ENCODE measurements at places on chromosomes 1 and 21.

- no peak for DNase-seq
These were observed 240.6 kb downstream of the PTBP2 start for GRCh38 chr1:96962216-96962615.

DNA sequence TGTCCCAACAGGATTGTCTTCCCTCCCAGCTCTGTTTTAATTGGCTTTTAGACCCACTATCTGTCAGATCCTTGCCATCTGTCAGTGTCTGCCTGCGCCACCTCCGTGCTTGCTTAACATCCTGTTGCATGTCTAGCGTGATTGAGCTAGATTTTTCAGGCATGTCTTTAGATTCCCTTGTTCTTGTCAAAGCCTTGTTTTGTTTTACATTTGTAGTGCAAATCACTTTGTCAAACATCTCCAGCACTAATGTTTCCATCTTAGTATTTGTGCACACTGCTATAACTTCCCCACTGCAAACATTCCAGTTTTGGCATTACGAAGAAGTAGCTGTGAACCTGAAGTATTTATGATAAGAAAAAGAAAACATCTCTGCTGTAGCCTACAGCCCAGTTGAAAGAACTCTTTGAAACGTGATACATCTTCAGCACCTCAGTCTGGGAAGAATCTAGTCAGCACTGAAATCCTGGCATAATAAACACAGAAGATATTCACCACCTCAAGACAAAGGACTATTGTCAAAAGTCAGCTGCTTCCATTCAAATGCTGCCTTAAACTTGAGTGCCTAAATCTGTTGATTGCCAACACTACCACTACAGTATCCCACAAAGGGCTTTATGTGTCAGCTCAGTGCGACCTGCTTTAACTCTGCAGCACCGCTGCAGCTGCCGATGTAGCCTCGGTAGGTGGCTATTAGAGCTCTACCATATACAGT is 105.0 kb downstream of the FNBP1L start:
- DNase-seq: no peak

GRCh38 chr1:152858062-152858461 is 1.7 kb upstream of the LCE7A start:
- DNase-seq: no peak

- no peak for DNase-seq
These were observed 3.7 kb downstream of the SMYD3 start for GRCh38 chr1:246503341-246503740.

- DNase-seq: no peak
These were observed 57.6 kb upstream of the IFNLR1 start for GRCh38 chr1:24244519-24245268.

- DNase-seq: no peak
These were observed 521.1 kb upstream of the BEND5 start for GRCh38 chr1:49297783-49298182.

DNA sequence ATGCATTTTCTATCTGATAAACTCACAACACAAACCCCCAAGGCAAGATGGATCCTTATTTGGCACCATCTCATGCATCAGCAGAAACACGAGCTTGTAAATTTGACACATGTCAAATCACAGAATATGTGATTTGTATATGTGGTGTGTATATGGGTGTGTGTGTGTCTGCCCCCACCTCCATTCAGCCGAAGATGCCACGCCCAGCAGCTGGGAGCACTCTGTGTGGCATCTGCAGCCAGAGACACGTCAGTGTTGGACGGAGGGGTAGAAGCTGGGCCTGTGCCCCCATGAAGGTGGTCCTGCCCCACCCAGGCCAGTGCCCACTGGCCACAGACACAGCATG is 108.4 kb downstream of the CAPN8 start:
- no peak for DNase-seq

DNA sequence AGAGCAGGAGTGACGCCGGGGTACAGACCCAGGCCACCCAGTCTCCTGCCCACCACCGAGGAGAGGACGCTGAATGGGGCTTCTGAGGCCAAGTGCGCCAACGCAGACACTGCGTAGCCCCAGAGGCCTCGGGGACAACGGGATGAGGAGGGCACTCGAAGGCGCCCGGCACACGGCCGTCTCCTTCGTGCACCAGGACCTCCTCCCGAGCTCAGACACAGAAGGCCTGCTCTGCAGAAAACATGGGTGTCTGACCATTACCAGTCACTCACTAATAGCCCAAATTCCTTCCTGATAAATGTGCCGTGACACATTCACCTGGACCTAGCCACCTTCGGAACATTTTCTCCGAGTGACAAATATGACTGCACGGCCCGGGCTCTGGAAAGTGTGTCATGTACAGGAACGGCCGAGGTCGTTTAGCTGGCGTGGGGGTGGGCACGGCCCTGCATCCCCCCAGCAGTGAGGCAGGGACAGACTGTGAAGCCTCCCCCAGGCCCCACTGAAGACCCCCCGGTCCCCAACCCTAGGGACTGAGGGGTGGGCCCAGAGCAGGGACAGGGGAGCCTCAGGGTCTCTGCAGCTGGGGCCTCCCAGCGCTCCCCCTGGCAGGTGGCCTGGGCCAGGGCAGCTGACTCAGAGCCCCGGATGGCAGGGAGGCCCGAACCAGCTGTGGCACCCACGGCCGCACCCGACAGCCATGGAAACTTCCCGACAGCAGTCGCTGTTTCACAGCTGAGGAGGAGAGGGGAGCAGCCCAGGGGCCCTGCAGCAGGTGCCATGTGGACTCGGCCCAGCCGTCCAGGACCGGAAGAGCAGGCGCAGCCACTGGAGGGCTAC is 16.7 kb upstream of the COL6A2 start:
- DNase-seq: peak; percentile 9

DNA sequence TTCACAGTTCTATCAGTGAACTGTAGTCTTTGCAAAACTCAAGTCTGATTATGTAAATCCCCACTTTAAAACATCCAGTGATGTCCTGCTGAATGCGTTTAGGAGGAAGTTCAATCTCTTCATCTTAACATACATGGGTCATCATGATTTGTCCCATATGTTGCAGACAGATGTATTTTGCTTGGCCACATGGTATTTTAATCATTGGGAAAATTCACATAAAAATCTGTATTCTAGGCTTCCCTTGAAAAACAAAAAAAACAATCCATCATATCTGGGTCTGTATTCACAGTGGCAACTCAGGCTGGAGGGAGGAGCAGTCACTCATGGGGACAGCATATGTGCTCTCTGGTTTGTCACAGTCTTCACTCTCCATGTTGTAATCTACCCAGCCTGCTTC is 44.8 kb upstream of the CDC7 start:
- no peak for DNase-seq

- peak; percentile 12 for DNase-seq
These were observed 31.7 kb downstream of the WNT3A start for GRCh38 chr1:228038387-228039005.

- no peak for DNase-seq
These were observed 710.2 kb downstream of the AMY1C start for GRCh38 chr1:104459886-104460285.

DNA sequence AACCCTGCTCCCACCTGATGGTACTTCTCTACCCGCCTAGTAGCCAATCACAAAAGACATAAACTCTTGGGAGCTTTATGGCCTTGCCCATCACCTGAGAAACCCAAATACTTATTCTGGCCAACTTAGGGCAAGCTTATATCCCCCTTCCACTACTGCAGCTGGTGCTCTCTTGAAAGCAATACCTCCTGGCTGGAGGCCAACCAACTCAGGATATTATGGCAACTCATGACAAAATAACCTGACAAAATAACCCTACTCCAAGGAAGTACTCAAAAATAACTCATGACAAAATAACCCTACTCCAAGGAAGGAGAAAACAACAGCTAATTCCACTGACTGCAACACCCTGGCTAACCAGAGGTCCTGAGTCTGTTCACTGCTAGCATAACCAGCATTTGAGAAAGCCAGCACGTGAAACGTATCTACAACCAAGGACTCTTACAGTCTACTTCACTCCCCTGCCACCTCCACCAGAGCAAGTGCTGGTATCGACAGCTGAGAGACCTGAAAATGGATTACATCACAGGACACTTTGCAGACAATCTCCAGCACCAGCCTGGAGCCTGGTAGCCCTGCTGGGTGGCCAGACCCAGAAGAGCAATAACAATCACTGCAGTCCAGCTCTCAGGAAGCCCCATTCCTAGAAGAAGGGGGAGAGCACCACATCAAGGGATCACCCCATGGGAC is 179.9 kb downstream of the COL24A1 start:
- no peak for DNase-seq

- DNase-seq: no peak
These were observed 10.4 kb downstream of the C1orf226 start for GRCh38 chr1:162391790-162392563.
